ENCODE measurements at places on chromosomes 12 and 14. TPM values are rescaled to one million over a fixed set of nuclear protein-coding genes. Genes with fewer than 3 reads are reported as not detected.

The CLEC1B gene
- polyA plus RNA-seq: 1.2 TPM

DNA sequence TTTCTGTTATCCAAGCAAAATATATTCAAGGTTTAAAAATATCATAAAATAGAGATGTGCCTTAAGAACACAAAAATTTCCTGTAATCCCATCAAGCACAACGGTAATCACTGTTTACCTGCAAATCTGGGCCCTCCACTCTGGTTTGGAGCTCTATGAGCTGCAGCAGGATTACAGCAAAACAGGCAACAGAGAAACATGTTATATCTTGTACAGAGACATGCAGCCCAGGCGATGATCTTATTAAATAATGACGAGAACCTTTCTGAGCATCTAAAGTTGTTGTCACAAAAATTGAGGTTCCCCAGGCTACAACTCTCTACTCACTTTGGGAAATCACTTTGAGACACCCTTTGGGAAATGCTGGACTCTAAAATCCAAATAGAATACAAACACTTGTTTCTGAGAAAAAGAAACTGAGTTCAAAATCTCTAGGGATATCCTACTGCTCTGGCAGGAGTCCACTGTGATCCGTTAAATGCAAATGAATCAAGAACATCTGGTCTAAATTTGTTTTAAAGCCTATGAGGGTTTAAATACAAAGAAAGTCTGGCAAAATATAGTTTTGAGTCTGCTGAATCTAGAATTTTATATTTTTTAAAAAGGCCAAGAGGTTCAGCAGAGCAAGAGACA is 36.3 kb downstream of the STON2 start:
- no peak for DNase-seq

GRCh38 chr14:90299408-90299807 is 32.3 kb downstream of the NRDE2 start:
- peak; percentile 64 for DNase-seq

DNA sequence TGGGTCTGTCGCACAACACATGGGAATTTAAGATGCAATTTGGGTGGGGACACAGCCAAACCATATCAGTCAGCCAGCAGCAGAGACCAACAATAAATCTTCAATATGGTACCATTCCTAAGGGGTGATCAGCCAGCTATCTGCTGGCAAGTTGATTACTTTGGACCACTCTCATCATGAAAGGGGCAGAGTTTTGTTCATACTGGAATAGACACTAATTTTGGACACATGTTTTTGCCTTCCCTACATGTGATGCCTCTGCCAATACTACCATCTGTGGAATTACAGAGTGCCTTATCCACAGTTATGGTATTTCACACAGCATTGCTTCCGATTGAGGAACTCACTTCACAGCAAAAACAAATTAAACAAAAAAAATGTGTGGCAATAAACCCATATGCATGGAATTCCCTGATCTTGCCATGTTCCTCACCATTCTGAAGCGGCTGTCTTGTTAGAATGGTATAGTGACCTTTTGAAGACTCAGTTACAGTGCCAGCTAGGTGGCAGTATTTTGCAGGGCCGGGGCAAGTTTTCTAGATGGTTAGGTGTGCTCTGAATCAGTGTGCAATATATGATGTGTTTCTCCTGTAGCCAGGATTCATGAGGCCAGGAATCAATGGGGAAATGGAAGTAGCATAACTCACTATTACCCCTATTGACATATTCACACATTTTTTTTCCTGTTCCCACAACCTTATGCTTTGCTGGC is 179.0 kb upstream of the IGF1 start:
- peak; percentile 27 for DNase-seq

The TDRD9 gene
- polyA plus RNA-seq: 72.8 TPM

The TMEM119 gene
- polyA plus RNA-seq: 17.1 TPM

DNA sequence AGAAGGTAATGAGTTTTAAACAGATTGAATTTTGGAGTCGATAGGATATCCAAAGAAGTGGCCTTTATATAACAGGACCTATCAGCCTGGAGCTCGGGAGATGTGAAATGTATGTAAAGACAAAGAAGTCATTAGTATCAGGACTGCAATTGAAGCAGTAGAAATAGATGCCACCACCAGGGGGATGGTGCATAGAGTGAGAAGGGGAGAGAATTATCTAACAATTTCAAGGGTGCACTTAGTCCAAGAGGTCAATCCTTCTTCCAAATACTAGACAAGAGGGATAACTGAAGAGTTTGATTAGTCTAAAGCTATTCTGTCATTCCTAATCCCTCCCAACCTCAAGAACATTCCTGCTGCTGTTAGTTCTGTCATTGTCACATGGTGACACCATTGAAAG is 127.8 kb downstream of the CFAP54 start:
- DNase-seq: no peak
